ENCODE measurements at places on chromosomes 2 and 18.

DNA sequence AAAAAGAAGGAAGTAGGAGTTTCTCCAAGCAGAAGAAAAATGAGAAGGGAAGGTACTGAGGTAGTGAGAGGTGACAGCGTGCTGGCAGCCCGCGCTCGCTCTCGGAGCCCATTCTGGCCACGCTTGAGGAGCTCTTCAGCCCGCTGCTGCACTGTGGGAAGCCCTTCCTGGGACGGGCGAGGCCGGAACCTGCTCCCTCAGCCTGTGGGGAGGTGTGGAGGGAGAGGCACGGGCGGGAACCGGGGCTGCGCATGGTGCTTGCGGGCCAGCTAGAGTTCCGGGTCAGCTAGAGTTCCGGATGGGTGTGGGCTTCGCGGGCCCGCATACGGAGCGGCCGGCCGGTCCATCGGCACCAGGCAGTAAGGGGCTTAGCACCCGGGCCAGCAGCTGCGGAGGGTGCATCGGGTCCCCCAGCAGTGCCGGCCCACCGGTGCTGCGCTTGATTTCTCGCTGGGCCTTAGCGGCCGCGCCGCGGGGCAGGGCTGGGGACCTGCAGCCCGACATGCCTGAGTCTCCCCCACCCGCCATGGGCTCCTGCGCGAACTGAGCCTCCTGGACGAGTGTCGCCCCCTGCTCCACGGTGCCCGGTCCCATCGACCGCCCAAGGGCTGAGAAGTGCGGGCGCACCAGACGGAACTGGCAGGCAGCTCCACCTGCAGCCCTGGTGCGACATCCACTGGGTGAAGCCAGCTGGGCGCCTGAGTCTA lies 11.1 kb upstream of the CYS1 start:
- DNase-seq: no peak

DNA sequence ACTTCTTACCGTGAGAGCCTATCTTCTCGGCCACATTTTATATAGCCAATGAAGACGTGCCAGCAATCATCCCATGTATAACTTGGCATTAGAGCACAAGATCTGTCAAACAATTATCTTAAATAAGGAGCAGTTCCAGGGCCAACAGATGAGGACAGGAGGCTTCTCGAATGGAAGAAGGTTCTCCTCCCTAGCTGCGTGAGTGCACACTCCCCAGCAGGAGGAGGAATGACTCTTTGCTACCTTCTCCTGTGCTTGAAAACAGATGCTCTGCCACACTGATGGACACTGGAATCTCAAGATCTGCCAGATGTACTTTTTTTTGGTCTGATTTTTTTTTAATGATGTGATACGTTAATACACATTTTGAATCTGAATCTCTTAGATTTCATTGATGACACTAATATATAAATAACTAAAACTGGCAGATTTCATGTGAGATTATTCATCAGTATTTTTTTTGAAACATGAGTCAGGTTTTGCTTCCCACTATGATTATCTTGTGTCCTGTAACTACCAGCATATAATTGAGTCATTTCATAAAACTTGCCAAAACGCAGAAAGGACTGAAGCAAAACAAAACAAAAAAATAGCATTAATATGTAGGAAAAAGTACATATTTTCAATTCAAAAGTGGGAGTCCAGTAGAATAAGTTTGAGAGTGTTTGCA lies 626 bp upstream of the VIT start:
- DNase-seq: no peak

GRCh38 chr18:27461957-27462356 lies 276.8 kb upstream of the CHST9 start:
- DNase-seq: no peak

- DNase-seq: no peak
Observed at GRCh38 chr18:58838165-58838860, 26.4 kb upstream of the ZNF532 start.

- DNase-seq: no peak
Observed at GRCh38 chr2:168992591-168993349, 38.4 kb downstream of the ABCB11 start.

- DNase-seq: no peak
Observed at GRCh38 chr2:73827660-73828388, 937 bp upstream of the STAMBP start.
